ENCODE measurements at places on chromosomes 16 and 17.
A peak's percentile ranks its signal among the peaks of the same experiment; 100 is the strongest.

GRCh38 chr16:2923481-2923880 is 11.8 kb downstream of the FLYWCH1 start:
- DNase-seq, result no peak

DNA sequence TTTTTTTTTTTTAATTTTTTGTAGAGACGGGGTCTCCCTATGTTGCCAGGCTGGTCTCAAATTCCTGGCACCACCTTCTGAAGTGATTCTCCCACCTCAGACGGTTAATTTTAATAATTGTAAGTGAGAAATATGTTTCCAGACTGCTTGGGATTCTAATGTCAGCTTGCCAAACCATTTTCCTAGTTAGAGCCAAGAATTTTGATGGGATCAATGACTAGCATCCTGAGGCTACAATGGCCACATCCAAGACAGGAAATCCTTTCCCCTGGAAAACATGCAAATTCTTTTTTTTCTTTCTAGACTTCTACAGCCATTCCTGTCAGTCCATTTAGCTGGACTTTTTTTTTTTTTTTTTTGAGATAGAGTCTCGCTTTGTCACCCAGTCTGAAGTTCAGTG is 32.6 kb downstream of the IGF2BP1 start:
- DNase-seq, result no peak

- DNase-seq, result peak; percentile 25
These were observed 28.8 kb upstream of the RNF43 start for GRCh38 chr17:58446086-58446485.

DNA sequence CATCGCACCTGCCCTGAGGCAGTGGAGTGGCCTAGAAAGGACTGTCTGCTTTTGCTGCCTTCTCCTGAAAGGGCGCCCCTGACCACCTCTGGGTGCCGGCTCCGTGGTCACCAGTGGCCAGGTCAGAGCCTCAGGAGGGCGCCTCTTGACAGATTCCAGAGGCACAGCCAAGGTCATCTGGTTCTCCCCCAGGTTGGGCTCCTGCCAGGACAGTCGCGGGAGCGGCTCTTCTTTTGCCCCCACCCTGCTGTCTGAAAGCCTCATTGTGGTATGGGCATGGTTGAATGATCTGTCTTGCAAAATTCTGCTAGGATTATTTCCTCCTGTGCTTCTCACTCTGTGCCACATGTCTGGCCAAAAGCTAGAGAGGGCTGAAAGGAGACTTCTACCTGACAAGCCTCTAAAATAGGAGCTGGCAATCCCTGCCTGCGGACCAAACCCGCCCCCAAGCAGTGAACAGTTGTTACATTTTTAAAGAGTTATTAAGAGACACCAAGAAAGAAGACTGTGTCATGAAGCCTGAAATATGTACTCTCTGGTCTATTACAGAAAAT is 82.8 kb downstream of the SNX29 start:
- no peak for DNase-seq

Data from NT2/D1 (cell line).